ENCODE measurements at places on chromosomes 2 and 18.

DNA sequence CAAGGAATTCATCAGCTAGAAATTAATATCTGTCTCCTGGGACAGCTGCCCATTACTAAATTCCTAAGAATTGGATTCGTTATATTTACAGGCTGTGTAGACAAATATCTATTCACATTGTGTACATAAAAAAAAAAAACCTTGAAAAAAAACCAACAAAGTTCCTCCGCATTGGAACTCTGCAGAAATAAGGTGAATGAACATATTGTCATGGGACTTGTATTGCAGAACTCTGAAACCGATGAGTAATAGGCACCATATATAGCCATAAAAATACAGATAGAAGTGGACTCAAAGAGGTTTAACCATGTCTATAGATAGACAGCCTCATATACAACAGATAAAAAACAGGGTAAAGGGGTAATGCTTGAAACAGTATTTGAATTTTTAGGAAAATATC lies 909.9 kb upstream of the CHAC2 start:
- no peak for DNase-seq

DNA sequence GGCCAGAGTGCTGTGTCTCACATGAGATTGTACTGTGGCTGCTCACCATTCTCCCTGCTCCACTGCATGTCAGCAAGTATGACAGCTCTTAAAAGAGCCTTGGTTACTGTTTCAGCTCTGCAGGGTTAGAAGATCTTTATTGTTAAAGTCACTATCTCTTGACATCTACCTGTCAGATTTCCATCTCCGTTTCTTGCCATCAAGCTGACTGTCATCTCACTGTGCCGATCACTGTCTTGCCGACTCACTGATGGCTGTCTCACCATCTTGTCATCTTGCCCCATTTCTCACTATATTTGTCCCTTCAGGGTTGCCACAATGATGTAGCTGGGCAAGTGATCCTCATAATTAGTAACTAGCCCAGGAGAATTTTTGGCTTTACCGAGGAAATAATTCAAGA lies 800.9 kb upstream of the CDH7 start:
- no peak for DNase-seq

GRCh38 chr2:12555012-12555645 lies 161.6 kb upstream of the TRIB2 start:
- DNase-seq, result peak; percentile 17

GRCh38 chr2:236769981-236770671 lies 200.5 kb downstream of the ACKR3 start:
- DNase-seq, result no peak

GRCh38 chr2:192139813-192140212 lies 54.9 kb downstream of the TMEFF2 start:
- DNase-seq, result no peak

DNA sequence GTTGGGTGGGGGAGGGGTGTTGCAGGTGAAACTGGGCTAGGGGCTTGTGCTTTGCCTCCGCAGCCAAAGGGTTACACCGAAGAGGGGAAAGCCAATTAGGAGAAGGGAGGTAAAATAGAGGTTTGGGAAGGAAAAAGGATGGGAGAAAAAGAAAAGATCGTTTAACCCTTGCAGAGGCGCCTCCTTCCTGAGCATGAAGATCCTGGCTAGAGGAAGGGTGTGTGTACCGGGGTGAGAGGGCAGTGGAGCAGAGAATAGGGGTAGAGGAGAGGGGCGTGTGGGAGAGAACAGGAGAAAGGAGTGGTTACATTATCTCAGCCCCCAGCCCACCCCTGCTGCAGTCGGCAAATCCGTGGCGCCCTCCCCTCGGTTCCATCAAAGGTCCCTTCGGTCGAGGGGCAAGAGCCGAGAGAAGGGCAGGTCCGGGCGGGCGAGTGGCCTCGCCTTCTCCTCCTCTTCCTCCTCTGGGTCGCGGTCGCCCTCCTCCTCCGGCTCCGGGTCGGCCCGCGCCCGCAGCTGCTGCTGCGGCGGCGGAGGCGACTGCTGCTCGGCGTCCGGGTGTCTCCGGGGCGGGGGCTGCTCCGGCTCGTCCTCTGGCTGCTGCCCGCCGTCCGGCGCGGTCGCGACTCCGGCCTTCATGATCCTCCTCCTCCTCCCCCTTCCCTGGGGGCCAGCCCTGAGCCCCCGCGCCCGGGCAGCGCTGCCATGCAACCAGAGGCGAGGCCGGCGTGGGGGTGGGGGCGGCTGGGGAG lies 1.1 kb downstream of the MARCHF4 start:
- DNase-seq, result no peak

All from CD14-positive monocyte (primary cell).